ENCODE measurements at places on chromosomes 5 and 9. TPM values are rescaled to one million over a fixed set of nuclear protein-coding genes. Genes with fewer than 3 reads are reported as not detected.

The DDX4 gene
- polyA plus RNA-seq, result not detected

The AK8 gene
- polyA plus RNA-seq, result 4.1 TPM

DNA sequence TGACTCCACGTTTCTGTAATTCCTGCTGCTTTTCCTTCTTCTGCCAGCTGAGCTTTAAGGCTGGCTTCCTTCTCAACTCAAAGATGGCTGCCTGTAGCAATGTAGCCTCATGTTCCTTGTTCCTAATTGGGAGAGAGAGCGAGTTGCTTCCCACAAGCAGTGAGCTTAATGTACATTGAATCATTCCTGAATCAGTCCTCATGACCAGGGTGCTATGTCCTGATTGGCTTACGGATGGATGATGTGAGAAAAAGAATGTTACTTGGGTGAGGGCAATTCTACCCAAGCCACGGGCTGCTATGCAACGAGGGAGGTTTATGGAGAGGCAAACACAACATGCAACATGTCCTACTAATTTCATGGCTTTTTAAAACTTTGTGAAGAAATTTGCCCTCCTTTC, 356.2 kb downstream of the RASEF start:
- DNase-seq, result no peak

DNA sequence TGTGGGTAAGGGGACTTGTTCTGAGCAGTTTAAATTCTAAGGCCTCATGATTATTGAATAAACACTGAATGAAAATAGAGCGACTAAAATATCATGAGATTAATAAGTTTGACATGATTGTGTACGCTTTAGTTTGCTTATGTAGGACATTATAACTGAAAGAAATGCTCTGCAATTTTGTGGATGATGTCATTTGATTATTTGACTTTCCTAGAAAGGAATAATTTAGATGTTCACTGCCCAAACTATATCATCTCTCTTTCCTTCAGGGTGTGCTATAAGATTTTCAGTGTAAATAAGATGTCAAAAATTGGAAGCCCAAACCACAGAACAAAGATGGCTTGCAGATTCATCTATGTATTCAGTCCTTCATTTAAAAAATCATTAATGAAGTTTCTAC, 115.7 kb upstream of the MTAP start:
- DNase-seq, result no peak

DNA sequence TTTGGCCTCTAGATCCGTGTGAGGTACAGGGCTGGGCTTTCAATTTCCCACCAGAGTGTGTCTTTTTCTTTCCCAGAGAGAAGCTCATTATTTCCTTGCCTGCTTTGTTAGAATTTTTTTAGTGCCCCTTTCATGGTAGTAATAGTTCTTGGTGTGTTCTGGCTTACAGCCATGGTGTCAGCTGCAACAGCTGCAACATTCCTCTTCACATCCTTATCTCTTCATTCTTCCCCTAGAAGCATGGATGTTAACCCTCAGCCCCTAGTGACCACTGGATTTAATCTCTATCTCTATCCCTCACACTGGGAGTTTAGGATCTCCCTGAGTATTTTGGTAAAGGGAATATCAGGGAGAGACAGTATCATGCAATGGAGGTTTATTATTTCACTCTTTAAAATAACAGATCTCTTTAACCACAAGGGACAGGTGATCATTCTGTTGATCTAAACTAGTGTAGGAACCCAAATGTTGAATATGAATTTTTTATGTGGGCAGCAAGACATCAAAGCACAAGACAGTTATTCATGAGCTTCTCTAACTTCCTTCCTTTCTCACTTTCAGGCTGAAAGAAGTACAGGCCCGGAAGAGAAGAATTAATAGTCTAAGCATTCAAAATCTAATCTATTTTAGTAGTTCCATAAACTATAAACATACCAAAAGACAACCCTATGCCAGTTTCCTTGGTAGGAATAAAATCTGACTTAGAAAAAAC, 160.2 kb downstream of the FAM170A start:
- no peak for DNase-seq

- no peak for DNase-seq
Measured at GRCh38 chr9:103902263-103902662, 191.8 kb upstream of the SMC2 start.

DNA sequence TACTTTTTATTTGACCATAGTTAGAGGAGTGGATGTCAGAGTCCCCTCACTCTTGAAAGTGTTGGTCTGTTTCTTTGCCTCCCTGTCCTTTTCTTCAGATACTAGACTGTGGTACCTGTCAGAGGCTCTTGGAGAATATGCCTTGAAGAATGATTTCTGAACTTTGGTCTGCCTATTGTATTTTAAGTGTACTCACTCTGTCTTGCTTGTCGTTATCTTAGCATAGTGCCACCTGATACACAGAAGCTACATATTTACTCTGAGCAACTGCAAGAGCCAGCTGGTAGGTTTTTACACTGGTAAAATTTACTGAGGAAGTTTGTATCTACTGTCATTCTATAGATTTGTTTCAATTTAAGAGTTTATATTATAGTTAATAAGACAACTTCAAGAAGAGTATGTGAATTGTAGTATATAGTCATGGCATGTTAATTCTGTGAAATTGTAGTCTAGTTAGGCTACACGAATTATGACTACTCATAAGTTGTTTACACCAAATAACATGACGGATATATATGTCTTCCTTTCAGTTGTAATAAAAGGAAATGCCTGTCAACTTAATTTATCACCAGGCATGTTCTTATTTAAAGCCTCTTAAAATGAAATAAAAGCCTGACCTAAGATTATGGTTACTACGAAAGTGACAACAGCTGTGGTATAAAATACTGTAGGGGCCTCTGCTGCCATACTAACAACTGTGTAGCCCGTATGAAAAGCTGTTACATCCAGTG, 201.7 kb downstream of the KDM4C start:
- DNase-seq, result no peak

Data from renal cortex interstitium (tissue), 15 donors.